ENCODE measurements at places on chromosomes 6 and 20. TPM values are rescaled to one million over a fixed set of nuclear protein-coding genes. Genes with fewer than 3 reads are reported as not detected.

KCNK16 gene
- total RNA-seq, result not detected

IRF4 gene
- total RNA-seq, result 6.3 TPM

MYL9 gene
- 518 TPM for total RNA-seq

SLC22A2 gene
- not detected for total RNA-seq

REM1 gene
- total RNA-seq, result 2.7 TPM

C6orf141 gene
- total RNA-seq, result 3.9 TPM

DDO gene
- total RNA-seq, result 3.2 TPM

LAMA2 gene
- total RNA-seq, result 82.9 TPM

ADAM33 gene
- 30.7 TPM for total RNA-seq

POU5F1 gene
- total RNA-seq, result 0.93 TPM

STMND1 gene
- total RNA-seq, result not detected

KIAA0408 gene
- 2.7 TPM for total RNA-seq

GFRA4 gene
- total RNA-seq, result not detected

GNRH2 gene
- not detected for total RNA-seq

HECA gene
- 33.6 TPM for total RNA-seq

RAD21L1 gene
- not detected for total RNA-seq

MUC21 gene
- total RNA-seq, result not detected

HLA-DRA gene
- total RNA-seq, result 174 TPM

HMGCLL1 gene
- total RNA-seq, result 0.29 TPM

OR2B2 gene
- total RNA-seq, result not detected

GABRR1 gene
- not detected for total RNA-seq

THBD gene
- 49.6 TPM for total RNA-seq

CPNE5 gene
- total RNA-seq, result 2.8 TPM

Measured in mesenteric fat pad (tissue), 1 donor.